ENCODE measurements at places on chromosomes 1 and 21.

GRCh38 chr1:31198600-31198999 is 41.1 kb downstream of the NKAIN1 start:
- DNase-seq, result no peak

GRCh38 chr1:121518726-121519041 is 333.9 kb downstream of the SRGAP2C start:
- no peak for DNase-seq

GRCh38 chr1:12464045-12464461 is 154.0 kb downstream of the DHRS3 start:
- DNase-seq, result no peak

GRCh38 chr21:29658934-29659203 is 280.9 kb downstream of the GRIK1 start:
- no peak for DNase-seq

GRCh38 chr1:112686835-112687234 is 12.4 kb downstream of the MOV10 start:
- DNase-seq, result no peak

- DNase-seq, result no peak
These were observed 36.5 kb downstream of the YY1AP1 start for GRCh38 chr1:155651861-155652661.

- peak; percentile 9 for DNase-seq
These were observed 27.2 kb downstream of the SLC66A1 start for GRCh38 chr1:19339214-19339861.

DNA sequence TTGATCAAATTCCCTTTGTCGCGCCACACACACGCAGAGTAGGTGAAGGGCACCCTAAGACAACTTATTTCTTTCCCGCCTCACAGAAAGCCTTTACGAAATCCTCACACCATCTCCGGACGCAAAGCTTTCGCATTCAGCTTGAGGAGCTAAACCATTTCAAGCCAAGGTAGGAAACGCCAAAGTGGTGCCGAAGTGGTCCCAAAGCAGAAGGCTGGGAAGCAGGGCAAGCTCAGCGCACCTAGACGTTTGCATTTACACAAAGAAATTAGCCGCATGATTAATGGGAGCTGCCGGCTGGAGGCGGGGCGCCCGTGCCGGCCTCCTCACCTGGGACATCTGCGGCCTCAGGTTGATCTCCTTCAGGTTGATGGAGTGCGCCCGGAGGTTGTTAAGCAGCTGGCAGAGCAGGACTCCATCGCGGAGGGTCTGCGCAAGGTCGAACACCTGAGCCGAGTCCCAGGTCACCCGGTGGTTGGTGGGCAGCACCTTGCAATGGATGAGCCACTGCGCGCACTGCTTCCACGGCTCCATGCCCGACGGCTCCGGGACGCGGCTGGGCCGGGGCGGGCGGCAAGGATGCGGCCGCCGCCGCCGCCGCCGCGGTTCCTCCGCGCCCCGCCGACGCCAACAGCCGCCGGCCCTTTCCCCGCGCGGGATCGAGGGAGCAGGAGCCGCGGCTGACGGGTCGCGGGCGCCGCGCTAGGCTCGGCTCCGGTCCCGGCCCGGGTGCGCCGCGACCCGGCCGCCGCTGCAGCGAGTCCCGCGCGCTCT is 457 bp downstream of the VAV3 start:
- no peak for DNase-seq

Data from pancreas (tissue), 10 donors.